ENCODE measurements at places on chromosomes 6 and 20.

DNA sequence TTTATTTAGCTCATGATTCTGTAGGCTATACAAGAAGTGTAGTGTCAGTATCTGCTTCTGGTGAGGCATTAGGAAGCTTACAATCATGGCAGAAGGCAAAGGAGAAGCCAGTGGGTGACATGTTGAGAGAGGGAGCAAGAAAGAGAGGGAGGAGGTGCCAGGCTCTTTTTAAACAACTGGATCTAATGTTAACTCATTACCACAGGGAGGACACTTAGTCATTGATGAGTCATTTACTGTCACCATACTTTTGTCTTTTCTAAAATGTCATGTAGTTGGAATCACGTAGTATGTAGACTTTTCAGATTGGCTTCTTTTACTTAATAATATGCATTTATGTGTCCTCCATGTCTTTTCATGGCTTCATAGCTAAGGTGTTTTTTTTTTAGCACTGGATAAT is 58.1 kb downstream of the NUS1 start:
- DNase-seq: no peak

GRCh38 chr6:14454473-14454775 is 336.9 kb downstream of the CD83 start:
- no peak for DNase-seq

DNA sequence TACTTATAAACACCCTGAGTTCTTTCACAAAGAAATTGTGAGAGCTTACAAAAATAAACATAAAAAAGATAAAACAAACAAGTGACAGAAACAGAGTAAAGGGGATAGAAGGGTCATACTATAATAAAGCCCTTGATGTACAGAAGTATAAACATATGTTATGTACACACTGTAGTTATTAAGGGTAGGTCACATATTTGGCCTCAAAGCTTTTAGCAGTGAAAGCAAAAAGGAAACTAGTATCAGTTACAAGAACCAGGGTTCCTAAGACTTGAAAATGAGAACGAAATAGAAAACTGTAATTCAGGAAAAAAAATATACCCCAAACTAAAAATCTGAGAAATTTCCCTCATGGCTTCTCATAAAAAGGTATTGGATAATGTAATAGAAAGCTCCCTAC is 380.6 kb downstream of the HDGFL1 start:
- no peak for DNase-seq

DNA sequence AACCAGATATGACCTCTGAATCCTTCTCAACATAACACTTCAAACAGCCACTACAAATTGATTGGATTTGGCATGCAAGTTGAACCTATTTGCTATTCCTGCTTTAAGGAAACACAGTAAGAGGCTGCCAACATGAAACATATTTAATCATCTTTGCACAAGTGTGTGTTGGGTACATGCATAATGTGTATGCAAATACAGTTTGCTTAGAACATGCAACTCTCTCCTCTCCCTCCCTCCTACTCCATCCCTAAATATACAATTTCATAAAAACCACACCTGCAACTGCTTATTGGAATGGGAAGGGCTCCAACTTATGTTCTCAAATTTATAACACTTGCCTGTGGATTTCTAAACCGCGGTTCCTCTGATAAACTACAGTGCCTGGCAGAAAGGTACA is 71.5 kb downstream of the CD83 start:
- no peak for DNase-seq

- DNase-seq: no peak
These were observed 34.7 kb downstream of the MAN1A1 start for GRCh38 chr6:119314885-119315272.

DNA sequence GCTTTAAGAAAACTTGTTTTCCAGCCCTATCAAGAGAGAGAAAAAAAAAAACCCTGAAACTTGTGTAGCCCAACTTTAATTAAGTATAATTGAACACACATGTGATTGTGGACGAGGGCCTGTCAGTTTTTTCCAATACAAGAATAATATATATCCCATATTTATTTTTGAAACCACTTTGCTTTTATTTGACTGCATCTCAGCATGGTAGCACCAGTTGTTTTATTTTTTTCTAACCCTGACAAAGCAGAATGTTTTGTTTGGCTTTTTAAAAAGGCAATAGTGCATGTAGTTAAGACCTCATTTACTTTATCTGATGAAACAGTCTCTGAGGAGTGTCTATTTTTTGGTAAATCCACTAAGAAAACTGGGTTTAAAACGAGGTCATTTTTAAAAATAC is 257.7 kb downstream of the CDKAL1 start:
- DNase-seq: no peak

GRCh38 chr6:138999949-139000725 is 12.1 kb upstream of the REPS1 start:
- no peak for DNase-seq

DNA sequence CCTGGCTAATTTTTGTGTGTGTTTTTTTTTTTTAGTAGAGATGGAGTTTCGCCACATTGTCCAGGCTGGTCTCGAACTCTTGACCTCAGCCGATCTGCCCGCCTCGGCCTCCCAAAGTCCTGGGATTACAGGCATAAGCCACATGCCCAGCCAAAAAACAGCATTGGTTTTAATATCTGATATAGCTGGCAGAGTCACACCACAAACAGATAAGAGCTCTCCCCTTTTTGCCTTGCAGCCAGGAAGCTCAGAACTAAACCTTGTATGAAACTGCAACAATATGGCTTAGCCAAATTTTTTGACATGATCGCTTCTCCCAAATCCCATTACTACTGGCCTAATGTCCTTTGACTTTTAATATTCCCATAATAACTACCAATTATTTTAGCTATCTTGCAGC is 4.9 kb downstream of the ACOT8 start:
- DNase-seq: no peak

DNA sequence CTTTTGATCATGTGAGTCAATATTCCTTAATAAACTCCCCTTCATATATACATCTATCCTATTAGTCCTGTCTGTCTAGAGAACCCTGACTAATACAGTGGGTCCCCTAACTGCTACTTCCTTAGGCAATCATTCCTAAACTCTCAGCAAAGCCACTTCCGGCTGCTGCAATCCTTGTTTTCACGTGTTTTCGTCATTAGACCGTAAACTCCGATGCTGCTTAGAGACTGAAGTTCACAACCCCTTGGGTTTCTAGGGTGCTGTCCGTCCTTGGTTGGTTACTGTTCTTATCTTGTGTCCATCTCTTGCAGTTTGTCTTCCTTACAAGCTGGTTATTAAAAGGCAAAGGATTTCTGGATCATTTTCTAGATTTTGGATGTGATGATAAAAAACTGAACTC is 106.4 kb downstream of the GMPR start:
- no peak for DNase-seq

- DNase-seq: no peak
These were observed 31.6 kb downstream of the AHI1 start for GRCh38 chr6:135465903-135466302.

DNA sequence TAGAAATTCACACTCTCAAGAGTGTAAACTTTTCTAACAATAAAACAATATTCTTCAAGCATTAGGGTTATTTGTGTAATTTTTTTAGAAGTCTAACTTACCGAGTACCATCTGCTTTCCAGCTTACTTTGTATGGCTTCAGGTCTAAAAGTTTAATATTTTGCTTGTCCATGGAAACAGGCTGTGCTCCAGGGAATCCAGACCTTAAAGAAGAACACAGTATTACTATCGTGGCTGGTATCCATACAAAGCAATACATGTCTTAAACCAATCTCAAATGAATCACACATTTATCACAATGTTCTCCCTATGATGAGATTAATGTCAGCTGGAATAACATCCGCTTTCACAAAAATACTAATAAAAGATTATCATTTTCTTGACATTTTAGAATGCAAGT is 73.0 kb downstream of the RNGTT start:
- DNase-seq: no peak

GRCh38 chr6:142913036-142913510 is 31.9 kb downstream of the HIVEP2 start:
- DNase-seq: no peak

GRCh38 chr6:106918115-106918514 is 56.4 kb downstream of the CD24 start:
- DNase-seq: no peak

DNA sequence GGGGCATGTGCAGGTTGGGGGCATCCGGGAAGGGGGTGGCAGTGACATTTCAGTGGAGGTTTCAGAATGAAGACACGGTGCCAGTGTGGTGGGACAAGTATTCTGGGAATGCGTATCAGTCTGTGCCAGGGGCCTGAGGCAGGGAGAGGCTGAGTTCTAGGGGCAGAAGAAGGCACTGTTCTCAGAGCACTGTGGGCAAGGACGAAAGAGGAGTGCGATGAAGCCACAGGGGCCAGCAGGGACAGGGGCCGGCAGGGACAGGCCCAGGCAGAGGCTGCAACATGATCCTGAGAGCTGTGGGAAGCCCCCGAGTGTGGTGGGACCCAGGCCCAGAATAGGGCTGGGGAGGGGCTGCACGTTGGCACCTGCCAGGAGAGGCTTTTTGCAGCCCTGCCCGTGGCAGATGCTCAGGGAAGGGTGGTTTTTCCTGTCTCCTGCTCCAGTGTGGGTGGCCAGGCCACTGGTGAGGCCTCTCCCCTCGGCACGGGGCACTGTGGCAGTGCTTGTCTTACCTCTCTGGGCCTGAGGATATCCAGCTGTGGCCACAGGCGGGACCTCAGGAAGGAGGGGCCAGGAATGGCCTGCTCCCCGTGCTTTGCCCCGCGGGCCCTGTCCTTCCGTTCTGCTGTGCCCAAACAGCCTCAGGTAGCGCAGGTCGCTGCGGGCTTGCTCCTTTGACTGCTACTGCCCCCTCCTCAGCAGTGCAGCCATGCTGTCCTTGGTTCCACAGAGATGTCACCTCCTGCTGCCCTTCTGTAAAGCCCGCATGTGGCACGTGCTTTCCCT is 10.0 kb downstream of the ENTPD6 start:
- DNase-seq: no peak

DNA sequence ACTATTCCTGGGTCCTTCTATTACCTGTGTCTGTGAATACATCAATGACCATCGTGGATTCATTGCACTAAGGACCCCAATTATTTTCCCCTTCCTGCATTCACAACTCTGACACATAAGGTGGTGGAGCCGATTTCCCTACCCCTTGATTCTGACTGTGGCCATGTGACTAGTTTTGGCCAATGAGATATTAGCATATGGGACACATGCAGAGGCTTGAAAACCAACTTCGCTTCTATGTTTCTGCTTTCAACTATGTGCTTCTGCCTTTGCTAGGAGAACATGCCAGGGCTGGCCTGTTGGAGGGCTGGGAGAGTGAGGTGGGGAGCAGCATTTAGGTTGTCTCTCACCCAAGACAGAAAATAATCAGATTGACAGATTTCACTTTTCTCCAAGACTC is 483.1 kb upstream of the JAG1 start:
- no peak for DNase-seq

DNA sequence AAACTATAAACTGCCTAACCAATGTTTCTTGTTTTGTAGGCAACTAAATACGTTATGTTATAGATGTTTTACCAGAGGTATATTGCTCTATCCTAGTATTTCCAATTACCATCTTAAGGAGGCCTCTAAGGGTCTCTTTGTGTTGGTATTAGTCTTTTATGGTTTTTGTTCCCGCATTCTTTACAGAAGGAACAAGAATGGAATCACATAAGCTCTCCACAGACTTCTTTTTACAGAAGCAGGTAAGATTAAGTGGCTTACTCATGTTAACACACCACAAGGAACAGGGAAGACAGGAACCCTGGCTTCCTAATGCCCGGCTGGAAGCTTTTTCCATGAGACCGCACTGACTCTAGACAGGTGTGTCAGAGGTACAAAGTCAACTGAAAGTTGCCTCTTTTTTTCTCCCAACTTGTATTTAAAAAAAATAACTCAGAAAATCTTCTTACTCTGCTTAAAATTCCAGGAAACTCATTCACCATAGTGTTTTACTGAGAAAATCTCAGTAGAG is 55.1 kb downstream of the FKBP5 start:
- DNase-seq: no peak

DNA sequence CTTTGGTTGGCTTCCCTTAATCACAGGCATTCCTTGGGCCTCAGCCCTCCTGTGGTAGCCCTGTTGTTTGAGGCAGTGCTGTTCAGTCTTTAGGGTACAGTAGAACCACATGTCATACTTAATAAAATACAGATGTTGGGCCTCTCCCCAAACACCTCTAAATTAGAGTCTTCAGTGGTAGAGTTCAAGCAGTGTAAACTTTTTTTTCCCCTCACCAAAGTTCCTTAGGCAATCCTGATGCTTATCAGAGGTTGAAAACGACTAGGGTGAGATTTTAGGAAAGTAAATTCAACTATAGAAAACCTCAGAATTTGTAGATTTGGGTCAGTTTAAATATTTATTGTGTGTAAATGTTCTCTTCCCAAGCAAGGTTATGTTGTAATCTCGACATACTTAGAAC is 44.6 kb downstream of the BLTP3A start:
- DNase-seq: no peak

GRCh38 chr6:157406661-157407060 is 25.7 kb downstream of the ZDHHC14 start:
- no peak for DNase-seq

DNA sequence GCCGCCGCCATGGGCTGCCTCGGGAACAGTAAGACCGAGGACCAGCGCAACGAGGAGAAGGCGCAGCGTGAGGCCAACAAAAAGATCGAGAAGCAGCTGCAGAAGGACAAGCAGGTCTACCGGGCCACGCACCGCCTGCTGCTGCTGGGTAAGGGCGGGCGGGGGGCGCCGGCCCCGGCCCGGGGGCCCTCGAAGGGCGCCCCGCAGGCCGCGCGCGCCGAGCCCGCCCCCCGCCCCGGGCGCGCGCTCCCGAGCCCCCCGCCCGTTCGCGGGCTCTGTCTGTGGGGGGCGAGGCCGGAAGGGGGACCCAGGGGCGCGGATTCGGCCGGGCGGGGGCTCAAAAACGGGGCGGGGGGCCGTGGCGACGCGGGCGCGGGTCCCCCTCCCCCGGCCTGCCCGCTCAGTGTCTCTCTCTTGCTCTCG is 39.2 kb downstream of the GNAS start:
- DNase-seq: no peak

DNA sequence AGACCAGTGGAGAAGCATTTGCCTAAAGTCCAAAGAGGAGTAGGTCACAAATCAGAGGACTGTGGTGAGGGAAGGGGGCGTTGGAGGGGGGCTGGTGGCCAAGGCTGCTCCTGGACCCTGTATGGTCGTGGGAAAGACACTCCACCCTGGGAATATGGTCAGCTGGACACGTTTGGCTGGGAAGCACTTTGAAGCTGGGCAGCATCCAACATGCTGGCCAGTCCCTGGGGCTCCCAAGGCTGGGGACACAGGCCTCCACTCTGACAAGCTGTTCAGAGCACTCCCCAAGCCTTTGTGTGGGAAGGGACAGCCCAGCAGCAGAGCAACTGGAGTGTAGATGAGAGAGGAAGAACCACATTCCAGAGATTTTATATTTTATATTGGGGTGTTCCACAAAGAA is 203.2 kb downstream of the ANKRD60 start:
- DNase-seq: no peak

GRCh38 chr6:17159240-17159639 is 57.4 kb downstream of the STMND1 start:
- DNase-seq: no peak

All from HAP-1 (cell line).